ENCODE measurements at places on chromosomes 7 and 10.
A peak's percentile ranks its signal among the peaks of the same experiment; 100 is the strongest.

DNA sequence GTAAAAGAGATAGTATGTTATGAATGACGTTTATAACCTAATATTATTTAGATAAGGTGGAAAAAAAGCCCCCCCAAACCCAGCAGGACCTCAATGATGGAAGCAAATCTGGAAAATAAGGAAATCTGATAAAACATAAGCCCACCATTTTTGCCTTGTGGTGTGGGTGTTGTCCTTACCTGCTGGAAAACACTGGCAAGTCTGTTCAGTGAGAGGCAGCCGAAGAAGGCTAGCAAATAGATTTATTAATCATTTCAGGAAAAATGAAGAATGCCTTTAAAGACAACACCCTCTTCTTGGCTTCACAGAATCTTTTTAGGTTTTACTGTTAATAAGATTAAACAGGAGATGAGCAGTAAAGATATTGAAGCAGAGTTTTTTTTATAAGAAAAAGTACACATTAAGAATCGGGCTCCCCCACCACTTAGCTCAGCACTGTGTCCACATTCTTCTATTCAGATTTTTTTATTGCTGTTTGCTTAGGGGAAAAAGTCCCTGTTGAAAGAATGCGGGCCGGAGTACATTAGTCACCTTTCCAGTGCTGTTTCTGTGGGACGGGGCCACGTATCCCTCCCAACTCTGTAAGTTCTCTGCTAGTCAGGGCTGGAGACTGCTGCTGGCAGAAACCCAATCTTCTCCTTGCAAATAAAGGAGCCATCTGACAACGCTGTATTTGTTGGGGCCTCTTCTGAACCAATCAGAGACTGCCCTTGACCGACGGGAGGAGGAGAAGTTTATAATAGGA lies 104.1 kb downstream of the EVX1 start:
- DNase-seq: peak; percentile 28

- no peak for DNase-seq
Measured at GRCh38 chr7:91551377-91552175, 287.3 kb downstream of the FZD1 start.

DNA sequence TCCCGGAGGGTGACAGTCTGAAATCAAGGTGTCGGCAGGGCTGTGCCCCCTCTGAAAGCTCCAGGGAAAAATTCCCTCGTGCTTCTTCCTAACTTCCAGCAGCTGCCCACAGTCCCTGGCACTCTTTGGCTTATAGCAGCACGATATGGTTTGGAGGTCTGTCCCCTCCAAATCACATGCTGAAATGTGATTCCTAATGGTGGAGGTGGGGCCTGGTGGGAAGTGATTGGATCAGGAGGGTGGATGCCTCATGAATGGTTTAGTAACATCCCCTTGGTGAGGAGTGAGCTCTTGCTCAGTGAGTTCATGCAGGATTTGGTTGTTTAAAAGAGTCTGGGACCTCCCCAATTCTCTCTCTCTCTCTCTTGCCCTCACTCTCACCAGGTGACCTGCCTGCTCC lies 51.1 kb downstream of the GPAM start:
- DNase-seq: no peak

DNA sequence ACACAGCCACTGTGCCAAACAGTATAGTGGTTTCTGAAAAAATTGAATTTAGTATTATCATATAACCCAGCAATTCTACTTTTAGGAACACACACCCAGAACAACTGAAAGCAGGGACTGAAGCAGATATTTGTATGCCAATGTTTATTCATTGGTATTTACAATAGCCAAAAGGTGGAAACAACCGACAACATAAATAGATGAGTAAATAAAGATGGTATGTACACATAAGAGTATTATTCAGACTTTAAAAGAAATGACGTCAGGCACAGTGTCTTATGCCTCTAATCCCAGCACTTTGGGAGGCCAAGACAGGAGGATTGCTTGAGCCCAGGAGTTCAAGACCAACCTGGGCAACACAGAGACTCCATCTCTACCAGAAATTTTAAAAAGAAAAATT lies 7.2 kb downstream of the CDCA7L start:
- DNase-seq: no peak

GRCh38 chr10:123101872-123102271 lies 33.9 kb upstream of the HMX3 start:
- no peak for DNase-seq

DNA sequence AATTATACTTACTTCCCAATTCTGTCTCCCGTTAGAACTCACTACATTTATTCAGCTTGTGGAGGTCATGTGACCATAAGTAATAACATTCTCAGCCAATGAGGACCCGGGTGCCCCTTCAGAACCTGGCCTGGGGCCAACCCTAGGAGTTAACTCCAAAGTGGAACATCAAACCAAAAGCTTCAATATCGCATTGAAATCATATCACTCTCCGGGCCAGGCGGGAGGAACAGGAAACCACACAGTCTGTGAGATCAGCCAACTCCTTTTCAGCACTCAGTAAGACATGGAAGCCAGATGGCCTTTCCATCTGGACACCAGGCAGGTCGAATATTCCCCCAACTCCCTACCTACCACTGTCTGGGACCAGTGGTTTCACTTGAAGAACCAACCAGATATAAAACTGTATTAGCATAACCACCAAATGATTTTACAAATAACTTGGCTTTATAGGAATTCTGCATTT lies 5.5 kb downstream of the CREB3L2 start:
- DNase-seq: no peak

DNA sequence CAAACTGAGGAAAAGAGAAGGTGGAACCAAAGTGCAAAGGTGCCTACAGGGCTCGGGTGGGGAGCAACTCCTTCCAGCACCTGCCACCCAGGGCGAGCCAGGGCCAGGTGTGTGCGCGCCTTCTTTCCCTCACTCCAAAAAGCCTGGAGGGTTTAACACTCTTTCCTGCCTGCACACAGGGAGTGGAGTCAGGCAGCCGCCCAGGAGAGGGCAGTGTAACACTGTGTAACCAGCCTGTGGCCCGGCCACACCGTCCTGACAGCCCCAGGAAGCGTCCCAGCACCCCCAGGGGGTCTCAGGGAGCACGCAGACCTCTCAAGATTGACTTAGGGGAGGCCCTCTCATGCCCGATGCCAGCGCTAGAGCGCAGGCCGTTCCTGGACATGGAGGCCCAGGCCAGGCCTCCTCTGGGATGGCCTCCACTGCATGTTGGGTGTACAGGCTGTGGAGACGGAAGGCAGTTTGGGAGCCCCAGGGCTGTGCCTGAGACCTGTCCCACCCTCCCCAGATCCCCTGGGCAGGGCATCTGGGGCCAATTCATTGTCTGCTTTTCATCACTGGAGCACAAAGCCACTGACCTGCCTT lies 13.4 kb downstream of the BRI3 start:
- DNase-seq: no peak

DNA sequence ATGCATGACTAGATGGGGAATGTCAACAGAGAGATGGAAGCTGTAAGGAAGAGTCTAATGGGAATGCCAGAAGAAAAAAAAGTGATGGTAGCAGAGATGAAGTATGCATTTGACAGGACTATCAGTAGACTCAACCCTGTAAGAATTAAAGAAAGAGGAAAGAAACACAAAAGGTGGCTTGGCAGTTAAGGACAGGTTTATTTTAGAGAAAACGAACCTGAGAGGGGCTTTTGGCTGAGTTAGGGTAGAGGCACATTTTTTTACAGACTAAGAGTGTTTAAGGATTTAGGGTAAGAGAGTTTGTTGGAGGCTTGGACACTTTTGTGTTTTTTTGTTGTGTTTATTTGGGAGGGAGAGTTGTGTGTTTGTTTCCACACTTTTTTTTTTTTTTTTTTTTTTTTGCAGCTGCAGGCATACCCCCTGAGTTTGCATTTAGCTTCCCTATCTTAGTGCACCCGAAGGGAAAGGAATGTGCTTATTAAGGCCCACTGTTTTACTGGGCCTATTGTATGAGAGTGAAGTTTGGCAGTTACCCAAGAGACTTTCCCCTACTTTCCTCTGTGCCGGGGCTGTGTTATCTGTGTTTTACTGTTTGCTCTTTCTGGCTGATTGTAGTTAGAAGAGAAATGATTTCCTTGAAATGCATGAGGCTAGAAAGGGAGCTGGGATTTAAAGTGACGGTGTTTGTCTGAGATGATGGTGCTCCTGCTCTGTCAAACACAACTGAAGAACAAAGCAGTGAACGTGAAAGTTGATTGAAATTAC lies 32.0 kb downstream of the NPVF start:
- DNase-seq: no peak

DNA sequence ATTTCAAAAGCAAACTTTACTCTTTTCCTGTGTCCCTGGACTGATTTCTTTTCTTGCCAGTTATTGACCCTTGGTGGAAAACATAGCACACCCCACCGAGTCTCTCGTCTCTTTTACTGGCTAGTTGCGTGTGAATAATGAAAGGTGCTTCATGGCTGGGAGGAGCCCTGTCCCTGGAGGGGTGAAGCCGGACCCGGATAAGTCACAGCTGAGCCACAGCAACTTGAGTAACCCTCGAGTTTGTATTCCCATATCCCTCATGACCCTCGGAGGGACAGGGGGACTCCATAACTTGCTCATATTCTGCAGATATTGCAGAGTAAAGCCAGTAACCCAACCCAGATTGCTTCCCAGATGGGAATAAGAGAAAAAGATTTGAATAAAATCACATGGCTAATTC lies 147.5 kb upstream of the FRMD4A start:
- no peak for DNase-seq

DNA sequence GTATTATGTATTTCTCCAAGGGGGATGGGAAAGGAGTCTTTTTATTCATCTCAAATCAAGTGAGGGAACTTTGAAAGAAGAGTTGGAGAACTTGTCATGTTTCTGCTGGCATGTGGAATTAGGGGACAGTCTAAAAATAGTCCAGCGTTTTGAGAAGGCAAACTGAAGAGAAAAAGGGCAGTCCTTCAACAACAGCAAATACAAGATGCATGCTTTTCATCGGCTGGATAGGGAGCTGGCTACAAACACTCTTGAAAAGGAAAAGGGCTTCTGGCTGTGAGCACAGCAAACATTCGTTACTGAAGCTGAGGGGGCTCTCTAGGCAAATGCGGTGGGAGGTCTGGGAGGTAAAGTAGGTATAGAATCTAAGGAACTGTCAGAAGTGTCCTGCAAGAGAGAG lies 91.9 kb downstream of the AHR start:
- no peak for DNase-seq

- DNase-seq: no peak
Measured at GRCh38 chr7:128210590-128211570, 30.2 kb upstream of the LEP start.

DNA sequence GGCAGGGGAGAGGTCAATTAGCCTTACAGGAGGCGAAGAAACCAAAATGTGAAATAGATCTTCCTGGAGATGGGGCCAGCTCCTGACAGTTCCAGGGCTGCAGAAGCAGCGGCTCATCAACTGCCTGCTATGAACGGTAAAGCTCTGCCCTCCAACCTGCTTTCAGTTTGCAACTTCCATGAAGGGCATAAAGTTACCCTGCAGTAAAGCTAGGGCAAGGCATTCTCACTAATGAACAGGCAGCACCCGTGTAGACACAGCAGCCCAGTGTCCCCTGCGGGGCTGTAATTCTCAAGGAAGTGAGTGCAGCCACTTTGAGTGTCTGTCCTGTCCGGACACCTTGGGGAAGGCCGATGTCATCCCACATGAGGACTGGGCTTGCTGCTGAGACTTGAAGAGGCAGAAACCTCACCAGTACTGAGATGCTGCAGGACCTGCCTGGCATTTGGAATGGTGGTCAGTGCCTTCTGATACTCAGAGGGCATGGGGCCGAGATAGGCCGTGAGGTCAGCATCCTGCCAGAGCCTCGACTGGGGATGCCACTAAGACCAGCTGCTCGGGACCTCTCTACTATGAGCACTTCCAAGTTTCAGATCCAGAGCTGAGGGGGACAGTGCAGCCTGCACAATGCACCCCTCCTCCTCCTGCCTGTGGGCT lies 26.1 kb upstream of the C10orf53 start:
- DNase-seq: no peak

DNA sequence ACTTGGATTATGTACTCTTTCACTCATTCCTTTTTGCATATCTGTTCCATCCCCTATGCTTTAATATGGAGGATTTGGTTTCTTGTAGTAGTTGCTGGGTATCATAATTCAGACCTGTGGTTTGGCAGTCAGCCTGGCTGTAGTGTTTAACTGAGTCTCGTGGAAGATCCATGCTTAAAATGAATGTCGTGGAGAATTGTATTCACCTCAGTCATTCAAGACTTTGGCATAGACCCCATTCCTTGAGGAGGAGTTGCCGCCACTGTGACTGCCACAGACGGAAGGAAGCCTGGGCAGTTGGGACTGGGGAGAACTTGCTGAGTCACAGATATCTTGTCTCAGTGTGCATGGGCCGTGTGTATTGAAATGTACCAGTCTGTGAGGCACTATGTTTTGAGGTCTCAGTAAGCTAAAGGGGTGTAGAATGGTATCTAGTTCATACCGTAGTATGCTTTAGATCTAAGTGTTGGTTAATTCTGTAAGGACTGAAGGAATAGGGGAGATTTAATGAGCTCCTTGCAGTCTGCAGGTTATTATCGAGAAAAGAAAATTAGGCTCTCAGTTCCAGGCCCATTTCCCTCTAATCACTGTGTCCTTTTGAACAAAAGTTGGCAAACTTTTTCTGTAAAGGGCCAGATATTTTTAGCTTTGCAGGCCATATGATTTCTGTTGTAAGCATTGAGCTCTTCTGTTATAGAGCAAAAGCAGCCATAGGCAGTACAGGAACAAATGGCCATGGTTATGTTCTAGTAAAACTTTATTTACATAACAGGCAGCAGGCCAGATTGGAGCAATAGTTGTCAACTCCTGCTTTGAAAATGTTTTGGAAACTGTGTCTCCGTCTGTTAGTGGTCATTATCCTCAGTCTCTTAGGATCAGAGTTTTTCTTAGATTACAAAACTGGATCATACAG lies 76.8 kb downstream of the TPST1 start:
- DNase-seq: peak; percentile 37

- no peak for DNase-seq
Measured at GRCh38 chr7:149257146-149257545, 4.8 kb upstream of the ZNF783 start.

DNA sequence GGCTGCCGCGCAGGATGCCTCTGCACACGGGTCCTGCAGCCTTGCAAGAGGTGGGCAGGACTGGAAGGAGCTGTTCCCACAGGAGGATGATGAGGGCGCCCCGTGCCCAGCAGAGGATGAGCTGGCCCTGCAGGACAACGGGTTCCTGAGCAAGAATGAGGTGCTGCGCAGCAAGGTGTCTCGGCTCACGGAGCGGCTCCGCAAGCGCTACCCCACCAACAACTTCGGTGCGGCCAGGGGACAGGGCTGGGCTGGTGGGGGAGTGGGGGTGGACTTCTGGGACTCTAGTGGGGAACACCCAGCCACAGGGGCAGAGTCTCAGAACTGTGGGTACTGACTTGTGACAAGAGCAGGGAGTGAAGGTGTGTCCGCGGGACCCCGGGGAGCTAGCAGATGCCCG lies 16.0 kb downstream of the ZFYVE27 start:
- no peak for DNase-seq

DNA sequence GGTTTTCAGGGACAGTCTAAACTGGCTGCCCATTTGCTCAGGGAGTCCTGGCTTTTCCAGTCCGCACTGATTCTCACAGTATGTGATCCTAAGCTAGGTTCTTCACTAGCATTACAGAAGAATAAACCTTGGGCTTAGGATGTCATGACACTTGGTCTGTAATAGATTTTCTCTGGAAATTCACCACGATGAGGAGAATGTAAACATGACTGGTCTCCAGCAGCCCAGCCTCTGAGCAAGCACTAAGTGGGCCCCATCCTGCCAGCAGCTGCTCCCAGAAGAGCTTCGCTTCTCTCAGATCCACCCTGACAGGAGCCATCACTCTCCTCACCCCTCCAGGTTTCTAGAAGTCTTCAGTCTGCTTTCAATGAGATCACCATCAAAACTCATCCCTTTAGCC lies 103.7 kb upstream of the ZPBP start:
- no peak for DNase-seq

All from Ammon's horn (tissue), 1 donor.